Activated naive CD4-positive, alpha-beta T cell treated with anti-CD3 and anti-CD28 coated beads, Interleukin-2, amount 10 ng/mL, durations not matched to agents 7 days and 5 days (primary cell): ENCODE measurements at places on chromosomes 5 and 9.

DNA sequence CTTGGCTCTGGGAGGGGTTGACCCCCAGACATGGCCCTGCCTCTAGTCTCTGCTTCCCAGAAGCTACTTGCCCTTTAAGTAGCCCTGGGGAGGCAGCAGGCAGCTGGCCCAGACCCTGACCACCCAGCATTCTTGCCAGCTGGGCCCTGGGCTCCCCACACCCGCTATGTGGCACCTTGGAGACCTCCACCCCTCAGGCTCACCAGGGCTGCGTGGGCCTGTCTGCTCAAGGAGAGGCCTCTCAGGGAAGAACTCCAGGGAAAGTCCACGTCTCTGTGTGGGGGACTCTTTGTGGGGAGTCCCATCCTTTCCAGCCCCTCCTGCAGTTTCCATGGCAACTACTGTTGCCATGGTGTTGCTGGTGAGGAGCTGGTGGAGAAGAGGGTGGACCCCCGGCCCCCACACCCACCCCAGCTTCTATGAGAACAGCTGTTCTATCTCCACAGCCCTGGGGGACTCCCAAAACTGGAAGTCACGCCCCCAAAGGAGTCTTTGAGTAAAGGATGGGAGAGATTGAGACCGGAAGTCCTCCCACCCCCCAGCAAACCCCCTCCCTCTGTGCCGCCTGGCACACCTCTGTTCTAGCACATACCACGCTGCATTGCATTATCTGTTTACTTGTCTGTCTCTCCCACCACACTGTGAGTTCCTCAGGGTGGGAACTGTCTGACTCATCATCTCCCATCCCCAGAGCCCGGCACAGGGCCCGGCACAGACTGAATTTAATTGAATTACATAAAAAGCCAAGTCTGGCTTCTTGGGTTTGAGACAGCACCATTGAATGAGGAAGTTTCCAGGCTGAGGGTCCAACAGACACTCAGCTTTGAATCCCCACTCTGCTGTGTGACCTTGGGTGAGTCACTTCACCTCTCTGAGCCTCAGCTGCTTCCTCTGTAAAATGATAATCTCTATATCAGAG lies 12.6 kb downstream of the DNM1 start:
- no peak overlapping the region for H3K27ac ChIP-seq
- peaks cover 78% of the 10 kb centered on the region for H3K27me3 ChIP-seq
- H3K36me3 ChIP-seq: no peaks in the 10 kb centered on the region

DNA sequence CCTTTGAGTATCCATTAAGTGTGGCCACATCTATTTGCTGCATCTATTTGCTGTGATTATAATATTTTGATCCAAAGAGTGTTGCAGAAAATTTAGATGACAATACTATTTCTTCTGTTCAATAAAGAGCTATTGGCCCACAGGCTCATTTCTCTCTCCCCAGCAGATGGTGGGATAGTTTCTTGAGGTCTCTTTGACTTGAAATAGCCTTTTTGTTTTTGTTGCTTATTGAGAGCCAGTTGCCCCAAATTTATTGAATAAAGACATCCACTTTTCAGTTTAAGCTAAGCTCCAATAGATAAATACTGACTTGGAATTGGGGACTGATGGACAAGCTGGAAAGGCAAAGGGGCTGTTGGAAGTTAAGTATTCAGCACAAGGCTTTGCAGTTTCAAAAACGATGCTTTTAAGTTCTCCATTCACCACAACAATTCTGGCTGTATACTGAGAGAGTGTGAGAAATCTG lies 290.1 kb upstream of the MPDZ start:
- H3K27me3 ChIP-seq: peaks cover 11% of the 10 kb centered on the region
- H3K4me1 ChIP-seq: no peaks in the 10 kb centered on the region
- H3K4me3 ChIP-seq: no peak overlapping the region
- no peak for DNase-seq
- H3K27ac ChIP-seq: no peak overlapping the region

DNA sequence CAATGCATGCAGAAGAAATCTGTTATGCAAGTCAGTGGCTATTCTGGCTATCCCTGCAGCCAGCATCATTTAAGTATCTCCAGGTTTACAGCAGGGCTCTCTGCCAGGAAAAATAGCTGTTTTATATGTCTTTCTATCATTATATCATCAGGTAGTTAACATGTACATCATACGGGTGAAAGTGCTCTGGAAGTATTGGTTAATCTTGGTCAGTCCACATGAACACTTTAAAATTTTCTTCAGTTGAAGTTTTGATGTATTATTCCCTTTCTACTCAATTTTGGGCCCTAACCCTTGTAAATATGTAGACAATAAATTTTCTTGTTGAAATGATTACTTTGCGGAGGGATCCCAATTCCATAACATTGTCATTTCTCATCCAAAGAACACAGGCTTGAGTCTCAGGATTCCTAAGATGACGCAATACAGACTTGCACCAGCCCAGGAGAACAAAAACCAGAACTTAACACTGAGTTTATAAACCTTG lies 67.5 kb downstream of the SEMA6A start:
- no peaks in the 10 kb centered on the region for H3K4me1 ChIP-seq
- no peak overlapping the region for H3K27ac ChIP-seq
- H3K36me3 ChIP-seq: no peaks in the 10 kb centered on the region
- H3K4me3 ChIP-seq: no peak overlapping the region
- no peak for DNase-seq

- no peak for DNase-seq
- no peak overlapping the region for H3K27ac ChIP-seq
- peaks cover 2% of the 10 kb centered on the region for H3K4me1 ChIP-seq
- H3K36me3 ChIP-seq: no peaks in the 10 kb centered on the region
Observed at GRCh38 chr5:89047571-89047970, 164.6 kb upstream of the MEF2C start.

GRCh38 chr5:83516377-83516776 lies 44.8 kb downstream of the VCAN start:
- H3K4me3 ChIP-seq: no peak overlapping the region
- H3K36me3 ChIP-seq: no peaks in the 10 kb centered on the region
- H3K27ac ChIP-seq: no peak overlapping the region
